Activated naive CD8-positive, alpha-beta T cell treated with anti-CD3 and anti-CD28 coated beads, Interleukin-2, amount 50 U/mL, for 24 hours (primary cell): ENCODE measurements at places on chromosomes 3 and 15.
A peak's percentile ranks its signal among the peaks of the same experiment; 100 is the strongest.

DNA sequence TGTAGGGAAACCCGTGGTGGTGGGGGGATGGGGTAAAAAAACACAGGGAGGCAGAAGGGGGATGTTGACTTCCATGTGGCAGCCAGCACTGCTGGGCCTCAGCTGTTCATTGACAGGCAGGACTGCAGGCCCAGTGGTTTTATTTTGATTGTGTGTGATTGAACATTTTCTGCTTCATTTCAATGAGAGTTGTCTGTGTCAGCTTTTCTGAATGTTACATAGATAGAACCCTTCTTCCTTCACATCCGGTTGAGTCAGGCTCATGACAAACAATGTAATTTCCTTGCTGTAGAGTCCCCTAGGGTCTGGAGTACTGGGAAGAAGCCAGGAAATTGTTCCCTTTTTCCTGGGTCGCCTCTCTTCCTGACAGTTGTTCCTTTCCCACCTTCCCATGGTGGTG, 8.2 kb upstream of the RPP25 start:
- H3K27me3 ChIP-seq = peaks cover 28% of the 10 kb centered on the region
- no peak for DNase-seq
- no peak overlapping the region for H3K27ac ChIP-seq
- no peak overlapping the region for H3K4me3 ChIP-seq
- no peaks in the 10 kb centered on the region for H3K36me3 ChIP-seq

- DNase-seq = peak; percentile 29
- no peak overlapping the region for H3K4me3 ChIP-seq
- peaks cover under 1% of the 10 kb centered on the region for H3K36me3 ChIP-seq
- peaks cover 23% of the 10 kb centered on the region for H3K4me1 ChIP-seq
- peaks cover 3% of the 10 kb centered on the region for H3K27me3 ChIP-seq
These were observed 2.1 kb upstream of the SNX22 start for GRCh38 chr15:64149424-64149823.

DNA sequence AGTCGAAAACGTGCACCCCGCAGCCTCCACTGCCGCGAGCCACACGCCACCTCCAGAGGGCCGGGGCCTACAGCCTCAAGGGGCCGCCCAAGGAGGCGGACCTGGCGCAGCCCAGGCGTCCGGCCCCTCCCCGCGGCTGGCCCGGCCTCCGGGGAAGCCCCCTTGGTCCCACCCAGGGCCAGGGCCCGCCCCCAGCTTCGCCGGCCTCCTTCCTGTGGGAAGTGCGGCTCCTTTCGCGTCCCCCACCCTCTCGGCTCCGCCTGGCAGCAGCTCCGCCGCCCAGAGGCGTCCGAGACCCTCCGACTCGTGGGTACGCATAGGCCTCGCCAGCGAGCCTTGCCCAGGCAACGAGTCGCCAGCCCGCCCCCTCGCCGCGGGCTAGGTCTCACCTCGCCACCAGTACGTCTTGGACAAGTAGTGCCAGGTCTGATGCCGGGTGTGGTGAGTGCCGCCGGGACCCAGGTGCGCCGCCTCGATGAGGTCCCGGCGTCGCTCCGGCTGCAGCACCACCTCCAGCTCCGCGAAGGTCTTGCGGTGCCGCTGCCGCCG, 642 bp downstream of the ZBTB11 start:
- DNase-seq = peak; percentile 97
- H3K4me1 ChIP-seq = peaks cover 49% of the 10 kb centered on the region
- H3K4me3 ChIP-seq = peak overlapping the region; percentile 97
- H3K27me3 ChIP-seq = peaks cover 2% of the 10 kb centered on the region
- H3K36me3 ChIP-seq = peaks cover 57% of the 10 kb centered on the region
- peak overlapping the region; percentile 96 for H3K27ac ChIP-seq

DNA sequence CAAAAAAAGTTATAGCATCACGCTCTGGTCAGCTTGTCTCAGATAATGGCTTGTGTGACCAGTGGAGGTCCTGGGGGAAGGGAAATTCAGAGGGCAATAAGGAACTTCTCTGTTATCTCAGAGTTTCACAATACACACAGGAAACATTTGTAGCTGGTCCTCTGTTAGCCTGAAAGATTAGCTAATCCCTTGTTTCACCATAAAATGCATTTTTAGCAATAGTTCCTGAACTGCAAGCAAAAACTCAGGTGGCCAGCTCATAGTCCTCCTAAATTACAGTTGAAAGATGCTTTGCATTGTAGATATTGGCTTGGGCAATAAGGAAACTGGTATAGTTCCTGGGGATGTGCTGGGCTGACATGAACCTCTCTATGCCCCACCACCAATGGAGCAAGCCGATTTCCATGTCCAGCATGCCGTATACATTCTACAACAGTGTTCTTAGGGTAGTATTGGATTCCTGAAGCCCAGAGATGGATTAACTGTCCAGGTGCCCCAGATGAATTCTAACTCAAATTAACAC, 141.5 kb upstream of the TBL1XR1 start:
- DNase-seq = no peak
- H3K27me3 ChIP-seq = peaks cover 2% of the 10 kb centered on the region
- H3K36me3 ChIP-seq = no peaks in the 10 kb centered on the region
- H3K4me3 ChIP-seq = no peak overlapping the region
- H3K4me1 ChIP-seq = peaks cover 69% of the 10 kb centered on the region
- H3K27ac ChIP-seq = peak overlapping the region; percentile 95

GRCh38 chr3:124360563-124360962, 368.6 kb upstream of the ROPN1 start:
- H3K4me3 ChIP-seq = no peak overlapping the region
- no peaks in the 10 kb centered on the region for H3K36me3 ChIP-seq
- no peak for DNase-seq
- H3K27ac ChIP-seq = no peak overlapping the region
- H3K27me3 ChIP-seq = peaks cover 5% of the 10 kb centered on the region

- H3K36me3 ChIP-seq = peaks cover 28% of the 10 kb centered on the region
- H3K27me3 ChIP-seq = no peaks in the 10 kb centered on the region
- no peak for DNase-seq
- no peak overlapping the region for H3K4me3 ChIP-seq
- H3K27ac ChIP-seq = no peak overlapping the region
These were observed 8.7 kb upstream of the RAB43 start for GRCh38 chr3:129130291-129130813.

DNA sequence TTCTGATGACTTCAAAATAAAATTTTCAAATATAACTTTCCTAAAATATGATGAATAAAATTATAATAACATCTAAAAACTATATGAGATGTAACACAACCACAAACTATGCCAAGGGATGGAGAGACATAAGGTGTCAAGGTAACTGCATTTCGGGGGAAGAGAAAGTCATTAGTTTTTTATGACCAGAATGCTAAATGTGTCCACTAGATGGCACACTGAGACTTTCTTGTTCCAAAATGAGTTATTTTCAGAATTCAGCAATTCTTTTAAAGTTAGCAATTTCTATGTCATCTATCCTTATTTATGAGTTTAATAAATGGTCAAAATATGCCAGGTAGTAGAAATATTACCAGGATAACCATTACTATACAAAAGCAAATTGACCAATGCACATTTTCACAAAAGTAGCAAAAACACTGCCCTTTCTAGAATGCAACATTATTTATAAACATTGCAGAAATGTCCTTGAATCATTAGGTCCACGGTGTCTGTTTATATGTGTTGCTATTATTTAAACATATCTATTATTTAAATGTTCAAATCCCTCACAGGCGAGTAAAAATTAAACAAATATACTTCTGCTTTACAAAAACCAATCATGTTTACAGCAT, 374.2 kb downstream of the PLCL2 start:
- DNase-seq = no peak
- no peaks in the 10 kb centered on the region for H3K4me1 ChIP-seq
- no peaks in the 10 kb centered on the region for H3K36me3 ChIP-seq

- no peak for DNase-seq
- H3K27me3 ChIP-seq = no peaks in the 10 kb centered on the region
- peaks cover 62% of the 10 kb centered on the region for H3K36me3 ChIP-seq
- H3K4me1 ChIP-seq = peaks cover 53% of the 10 kb centered on the region
- no peak overlapping the region for H3K4me3 ChIP-seq
These were observed 14.3 kb downstream of the CD47 start for GRCh38 chr3:108076564-108076963.

GRCh38 chr3:3065876-3066275, 44.3 kb downstream of the IL5RA start:
- no peaks in the 10 kb centered on the region for H3K27me3 ChIP-seq
- DNase-seq = no peak
- H3K4me3 ChIP-seq = no peak overlapping the region
- no peaks in the 10 kb centered on the region for H3K4me1 ChIP-seq
- no peaks in the 10 kb centered on the region for H3K36me3 ChIP-seq

DNA sequence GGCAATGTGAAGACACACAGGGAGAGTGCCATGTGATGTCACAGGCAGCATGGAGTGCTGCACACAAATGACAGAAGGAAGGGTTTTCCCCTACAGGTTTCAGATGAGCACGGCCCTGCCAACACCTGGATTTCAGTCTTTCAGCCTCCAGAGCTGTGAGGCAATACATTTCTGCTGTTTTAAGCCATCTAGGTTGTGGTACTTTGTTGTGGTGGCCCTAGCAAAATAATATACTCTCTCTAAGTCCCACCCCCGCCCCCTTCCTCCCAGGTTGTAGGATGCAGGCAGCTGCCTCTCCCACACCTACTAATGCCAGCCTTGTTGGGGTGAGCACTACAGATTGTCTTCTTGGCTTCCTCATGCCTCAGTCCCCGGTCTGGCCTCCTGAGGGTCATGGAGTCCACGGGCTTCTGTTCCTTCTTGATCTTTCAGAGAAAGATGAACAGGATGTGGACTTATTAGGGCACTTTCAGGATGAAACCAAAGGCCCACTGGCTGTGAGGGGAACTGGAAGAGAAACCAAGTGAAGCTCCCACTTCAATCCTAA, 180.0 kb downstream of the CD47 start:
- no peaks in the 10 kb centered on the region for H3K36me3 ChIP-seq
- H3K4me1 ChIP-seq = peaks cover 17% of the 10 kb centered on the region
- H3K27me3 ChIP-seq = no peaks in the 10 kb centered on the region
- H3K4me3 ChIP-seq = no peak overlapping the region

DNA sequence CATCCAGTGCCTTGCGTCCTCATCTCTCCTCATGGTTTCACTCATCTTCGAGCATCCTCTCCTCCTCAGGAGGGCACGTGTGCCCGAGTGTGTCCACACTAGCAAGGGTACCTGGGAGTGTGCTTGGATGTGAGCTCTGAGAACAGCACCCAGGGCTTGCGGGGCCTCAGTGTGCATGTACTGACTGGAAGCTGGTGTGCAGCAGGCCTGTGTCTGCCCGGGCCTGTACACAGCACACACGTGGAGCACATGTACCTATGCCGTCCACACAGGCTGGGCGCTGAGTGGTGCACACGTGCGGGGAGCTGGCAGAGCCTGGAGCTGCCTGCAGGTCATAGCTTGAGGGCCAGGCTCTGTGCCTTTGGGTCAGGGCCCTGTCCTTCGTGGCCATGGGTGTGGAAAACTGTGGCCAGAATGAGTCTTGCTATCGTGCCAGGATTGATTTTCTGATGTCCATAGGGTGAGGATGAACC, 34.9 kb downstream of the TSPAN3 start:
- no peak for DNase-seq
- H3K4me1 ChIP-seq = peaks cover 9% of the 10 kb centered on the region
- peak overlapping the region; percentile 52 for H3K27ac ChIP-seq
- H3K4me3 ChIP-seq = no peak overlapping the region
- peaks cover 32% of the 10 kb centered on the region for H3K36me3 ChIP-seq

DNA sequence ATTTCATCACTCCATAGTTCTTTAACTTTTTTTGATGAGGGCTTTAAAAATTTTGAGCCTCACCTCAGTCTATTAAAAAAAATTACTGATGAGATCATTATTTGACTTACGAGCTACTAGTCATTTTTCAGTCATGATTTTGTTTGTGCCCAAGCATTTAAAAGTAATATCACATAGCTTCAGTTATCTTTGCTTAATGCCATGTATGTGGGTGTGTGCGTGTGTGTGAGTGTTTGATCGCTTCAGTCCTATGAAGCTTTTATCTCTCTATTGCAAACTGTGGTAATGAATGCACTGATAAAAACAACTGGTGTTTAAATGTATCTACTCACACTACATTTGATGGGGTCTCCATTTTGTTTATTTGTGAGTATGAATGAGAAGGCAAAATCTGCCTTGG, 49.8 kb downstream of the RSRC1 start:
- no peaks in the 10 kb centered on the region for H3K27me3 ChIP-seq
- peaks cover 23% of the 10 kb centered on the region for H3K36me3 ChIP-seq
- H3K4me1 ChIP-seq = peaks cover 3% of the 10 kb centered on the region
- DNase-seq = no peak

DNA sequence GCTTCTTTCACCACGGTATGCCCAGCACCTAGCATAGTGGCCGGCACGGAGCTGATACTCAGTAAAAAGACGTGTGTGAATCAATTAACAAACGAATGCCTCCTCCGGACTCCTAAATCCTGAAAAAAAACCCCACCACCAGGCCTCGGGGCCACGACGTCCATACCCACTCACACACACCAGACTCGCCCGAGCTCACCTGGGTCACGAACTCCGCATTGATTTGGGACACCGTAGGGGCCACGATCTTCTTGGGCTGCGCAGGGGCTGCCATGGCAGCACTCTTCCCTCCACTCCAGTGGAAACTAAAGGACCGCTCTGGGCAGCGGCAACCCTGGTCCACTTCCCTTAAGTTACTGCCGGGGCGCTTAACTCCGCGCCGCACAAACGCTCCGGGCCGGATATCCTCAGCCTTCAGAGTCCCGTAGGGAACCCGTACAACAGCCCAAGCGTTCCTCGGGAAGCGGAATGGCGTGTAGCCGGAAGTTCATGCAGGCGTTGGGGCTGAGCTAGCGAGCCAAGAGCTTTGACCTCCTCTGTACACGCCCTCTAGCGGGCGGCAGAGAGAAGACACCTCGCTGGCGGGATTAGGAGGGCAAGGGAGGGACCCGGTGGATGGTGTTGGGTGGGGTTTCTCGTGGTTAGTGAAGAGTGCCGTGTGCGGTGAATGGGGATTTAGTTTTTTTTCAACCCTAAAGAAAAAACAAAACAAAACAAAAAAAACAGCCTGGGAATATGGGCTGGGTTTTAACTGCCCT, at the start of gene AQR:
AQR (minus strand) TSS at position 403 of the 758 bp plus-strand sequence; CDS start at position 274, 129 bp downstream.
- peaks cover 17% of the 10 kb centered on the region for H3K36me3 ChIP-seq
- H3K4me1 ChIP-seq = peaks cover 41% of the 10 kb centered on the region

DNA sequence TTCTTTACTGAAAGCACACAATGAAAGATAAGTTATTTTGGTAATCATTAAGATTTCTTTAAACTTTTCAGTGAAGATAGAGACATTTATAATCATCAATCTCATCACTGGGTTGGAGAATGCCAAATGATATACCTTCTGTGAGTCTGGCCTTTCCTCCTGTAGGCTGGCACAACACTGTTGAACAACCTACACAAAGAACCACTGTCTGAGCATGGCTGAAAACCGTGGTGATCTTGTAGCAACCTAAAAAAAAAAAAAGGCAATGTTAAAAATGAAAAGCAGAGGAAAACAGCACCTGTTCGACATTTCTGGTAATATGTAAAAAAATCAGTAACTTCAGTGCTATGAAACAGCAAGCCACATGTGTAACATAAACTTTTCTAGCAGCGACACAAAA, 1.8 kb downstream of the RPS27L start:
- no peak for DNase-seq
- peaks cover 16% of the 10 kb centered on the region for H3K36me3 ChIP-seq
- peak overlapping the region; percentile 46 for H3K27ac ChIP-seq
- peak overlapping the region; percentile 99 for H3K4me3 ChIP-seq
- H3K27me3 ChIP-seq = no peaks in the 10 kb centered on the region

GRCh38 chr15:65327651-65328393, 23.3 kb downstream of the RNU5B-1 start:
- peak overlapping the region; percentile 68 for H3K27ac ChIP-seq
- no peaks in the 10 kb centered on the region for H3K27me3 ChIP-seq
- H3K4me3 ChIP-seq = no peak overlapping the region
- H3K4me1 ChIP-seq = peaks cover 2% of the 10 kb centered on the region
- no peak for DNase-seq
- no peaks in the 10 kb centered on the region for H3K36me3 ChIP-seq

GRCh38 chr3:160911411-160911810, 155.4 kb downstream of the PPM1L start:
- H3K4me1 ChIP-seq = no peaks in the 10 kb centered on the region
- H3K27ac ChIP-seq = no peak overlapping the region
- DNase-seq = no peak
- no peak overlapping the region for H3K4me3 ChIP-seq
- H3K27me3 ChIP-seq = no peaks in the 10 kb centered on the region
- H3K36me3 ChIP-seq = peaks cover 2% of the 10 kb centered on the region
